Effector memory CD8-positive, alpha-beta T cell (primary cell): ENCODE measurements at places on chromosomes 5 and 9.

DNA sequence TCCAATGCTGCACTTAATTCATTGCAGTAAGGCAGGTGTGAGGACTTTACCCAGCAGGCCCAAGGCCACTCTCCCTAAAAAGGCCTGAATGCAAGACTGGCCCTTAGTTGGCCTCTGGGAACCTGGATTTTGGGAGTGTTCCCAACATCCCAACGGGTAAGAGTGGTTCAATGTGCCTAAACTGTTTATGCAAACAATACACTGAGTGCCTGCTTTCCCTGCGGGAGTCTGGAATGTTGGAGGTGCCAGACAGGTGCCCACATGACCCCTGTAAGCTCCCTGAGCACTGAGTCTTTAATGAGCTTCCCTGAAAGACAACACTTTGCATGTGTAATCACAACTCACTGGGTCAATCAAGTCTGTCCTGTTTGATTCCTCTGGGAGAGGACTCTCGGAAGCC, 37.4 kb downstream of the NSUN2 start:
- DNase-seq = no peak

GRCh38 chr9:33102551-33103210, 26.2 kb upstream of the SMU1 start:
- no peak for DNase-seq

- no peak for DNase-seq
Measured at GRCh38 chr5:175788155-175788787, 83.1 kb upstream of the CPLX2 start.

- no peak for DNase-seq
Measured at GRCh38 chr9:127463911-127464310, 12.6 kb downstream of the LRSAM1 start.

- DNase-seq = no peak
Measured at GRCh38 chr5:173679909-173680630, 63.6 kb upstream of the BOD1 start.

- no peak for DNase-seq
Measured at GRCh38 chr9:125337236-125337635, 75.6 kb downstream of the GAPVD1 start.
